Coronary artery (tissue), 2 donors: ENCODE measurements at places on chromosomes 1 and 21.

DNA sequence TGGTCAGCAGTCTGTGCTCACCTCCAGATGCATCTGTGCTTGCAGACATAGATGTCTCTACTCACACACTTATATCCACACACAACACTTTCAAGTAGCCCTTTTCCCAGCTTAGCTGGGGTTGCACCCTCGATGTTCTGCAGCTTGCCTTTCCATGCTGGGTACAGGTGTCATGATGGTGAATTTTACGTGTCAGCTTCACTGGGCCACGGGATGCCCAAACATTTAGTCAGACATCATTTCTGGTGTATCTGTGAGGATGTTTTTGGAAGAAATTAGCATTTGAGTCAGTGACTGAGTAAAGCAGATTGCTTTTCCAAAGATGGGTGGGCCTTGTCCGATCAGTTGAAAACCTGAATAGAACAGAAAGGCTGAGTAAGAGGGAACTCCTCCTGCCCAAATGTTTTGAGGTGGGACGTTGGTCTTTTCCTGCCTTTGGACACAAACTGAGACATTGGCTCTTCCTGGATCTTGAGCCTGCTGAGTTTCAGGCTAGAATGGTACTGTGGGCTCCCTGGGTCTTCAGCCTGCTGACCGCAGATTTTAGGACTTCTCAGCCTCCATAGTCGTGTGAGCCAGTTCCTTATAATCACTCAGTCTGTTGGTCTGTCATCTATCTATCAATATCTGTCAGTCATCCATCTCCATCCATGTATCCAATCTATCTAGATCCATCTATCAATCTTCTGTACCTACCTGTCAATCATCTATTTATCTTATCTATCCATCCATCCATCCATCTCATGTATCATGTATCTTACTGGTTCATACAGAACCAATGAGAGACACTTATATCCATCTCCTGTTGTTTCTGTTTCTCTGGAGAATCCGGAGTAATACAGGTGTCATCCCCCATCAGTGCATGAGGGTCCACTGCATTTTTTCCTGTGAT lies 12.7 kb upstream of the OBSCN start:
- no peak for DNase-seq

GRCh38 chr1:11730429-11730891 lies 5.5 kb upstream of the AGTRAP start:
- DNase-seq, result no peak

DNA sequence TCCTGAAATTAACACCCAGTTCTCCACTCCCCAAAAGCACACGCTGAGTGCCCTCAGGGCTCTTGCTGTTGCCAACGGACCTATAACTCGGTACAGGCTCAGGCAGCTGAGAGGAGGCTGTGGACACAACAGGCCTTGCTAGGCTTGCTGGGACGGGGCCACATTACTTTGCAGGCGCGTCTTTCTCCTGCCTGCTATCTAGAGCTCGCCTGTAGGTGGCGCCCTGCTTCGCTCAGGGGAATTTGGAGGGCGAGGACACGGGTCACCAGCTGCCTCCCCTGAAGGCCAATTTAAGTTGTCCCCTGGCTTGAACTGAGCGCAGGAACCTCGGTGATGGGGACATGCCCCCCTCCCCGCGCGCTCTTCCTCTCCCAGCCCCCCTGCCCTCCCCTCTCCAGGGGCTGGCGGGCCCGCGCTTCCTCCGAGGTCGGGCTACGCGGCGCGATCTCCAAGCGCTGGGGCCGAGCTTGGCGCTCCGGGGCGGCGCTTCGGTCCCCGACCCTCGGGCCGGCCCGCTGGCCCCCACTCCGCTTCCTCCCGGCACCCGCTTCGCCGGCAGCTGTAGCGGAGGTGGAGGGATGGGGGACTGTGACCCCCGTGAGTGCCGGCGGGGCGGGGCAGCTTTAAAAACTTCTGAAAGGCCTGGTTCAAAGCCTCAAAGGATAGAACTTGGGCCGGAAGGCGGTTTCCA lies 32.4 kb upstream of the NFIA start:
- peak; percentile 96 for DNase-seq

DNA sequence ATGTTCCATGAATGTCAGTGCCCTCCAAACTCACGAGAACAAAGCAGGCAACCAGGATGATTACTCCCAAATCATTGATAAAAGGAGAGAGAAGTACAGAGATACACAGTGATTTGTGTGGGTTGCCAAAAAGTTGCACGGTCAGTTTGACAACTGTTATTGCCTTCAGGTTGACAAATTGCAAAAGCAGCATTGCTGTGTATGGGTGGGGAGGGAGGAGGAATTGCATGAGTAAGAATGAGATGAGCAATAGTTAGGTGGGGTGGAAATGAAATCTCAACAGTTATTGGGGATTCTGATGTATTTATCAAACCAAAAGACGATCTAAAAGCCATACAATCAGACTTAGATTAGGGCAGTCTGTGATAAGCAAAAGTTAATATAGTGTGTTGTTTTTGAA lies 93.7 kb downstream of the NTMT2 start:
- DNase-seq, result no peak

GRCh38 chr1:66764994-66765578 lies 12.8 kb downstream of the DYNLT5 start:
- DNase-seq, result no peak

GRCh38 chr1:62613325-62613727 lies 16.0 kb downstream of the ANGPTL3 start:
- no peak for DNase-seq

DNA sequence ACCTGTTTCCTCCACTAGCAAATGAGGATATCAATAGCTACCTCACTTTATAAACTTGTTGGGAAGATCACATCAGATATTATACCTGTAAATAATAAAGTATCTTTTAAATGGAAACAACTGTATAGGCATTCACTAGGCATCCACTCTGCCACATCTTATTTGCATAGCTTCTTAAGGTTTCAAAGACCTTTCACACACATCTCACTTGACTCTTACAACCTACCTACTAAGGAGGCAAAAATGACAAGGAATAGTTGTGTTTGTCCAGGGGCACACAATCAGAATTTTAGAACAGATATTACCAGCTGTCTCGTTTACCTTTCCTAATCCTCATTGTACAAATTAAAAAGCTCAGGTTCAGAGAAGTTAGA lies 51.5 kb downstream of the VANGL2 start:
- no peak for DNase-seq

DNA sequence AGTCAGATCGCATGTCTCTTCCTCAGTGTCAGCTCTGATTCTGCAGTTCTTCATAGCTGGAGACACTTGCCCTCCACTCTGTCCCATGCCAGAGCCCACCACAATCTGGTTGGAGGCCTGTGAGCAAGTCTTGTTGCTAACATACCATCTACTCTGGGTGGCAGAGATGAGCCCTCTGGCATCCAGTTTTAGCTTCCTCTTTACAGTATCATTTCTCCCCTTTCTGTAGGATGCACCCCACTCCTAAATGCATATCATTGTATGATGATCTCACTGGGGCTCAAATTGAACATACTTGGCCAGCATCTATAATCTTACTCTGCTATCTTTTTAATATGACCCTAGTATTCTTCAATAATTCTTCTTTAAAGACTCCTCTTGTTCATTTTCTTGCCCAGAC lies 16.9 kb downstream of the PCNX2 start:
- no peak for DNase-seq

GRCh38 chr1:188652678-188653077 lies 1823.9 kb downstream of the PLA2G4A start:
- no peak for DNase-seq

DNA sequence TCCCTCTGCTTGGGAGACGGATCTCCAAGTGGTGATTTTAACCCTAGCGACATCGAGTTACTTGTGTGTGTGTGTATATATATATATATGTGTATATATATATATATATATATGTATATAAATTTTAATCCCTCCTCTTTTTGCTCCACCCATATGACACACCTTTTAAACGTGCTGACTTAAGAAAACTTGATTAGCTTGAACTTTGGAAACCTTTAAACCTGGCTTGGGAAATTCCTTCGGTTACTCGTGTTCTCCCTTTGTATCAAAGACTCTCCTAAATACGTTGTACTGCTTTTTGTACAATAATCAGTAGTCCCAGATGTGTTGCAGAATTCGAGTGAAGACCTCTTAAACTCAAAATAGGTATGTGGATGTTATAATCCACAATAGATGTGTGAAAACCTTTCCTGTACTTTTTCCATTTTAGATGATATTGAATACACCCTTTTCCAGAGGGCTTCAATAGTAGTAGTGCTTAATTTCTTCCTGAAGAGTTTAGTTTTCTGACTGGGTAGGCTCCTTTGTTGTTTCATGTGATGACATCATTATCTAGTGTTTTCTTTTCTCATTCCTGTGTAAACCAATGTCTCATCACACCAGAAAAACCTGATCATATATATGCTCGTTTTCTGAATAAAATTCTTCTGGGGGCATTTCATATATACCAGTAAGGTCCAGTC lies 1.4 kb downstream of the RNF11 start:
- no peak for DNase-seq
